Foreskin keratinocyte (primary cell): ENCODE measurements at places on chromosomes 11 and 22. TPM values are rescaled to one million over a fixed set of nuclear protein-coding genes. Genes with fewer than 3 reads are reported as not detected.

KCNJ1 gene
- polyA plus RNA-seq: not detected in 2 replicates

RPS25 gene
- 1,447 and 1,458 TPM in 2 replicates for polyA plus RNA-seq

TRIM48 gene
- polyA plus RNA-seq: not detected in 2 replicates

CCDC89 gene
- polyA plus RNA-seq: 0.18 and 0.22 TPM in 2 replicates

FGF19 gene
- 0.24 TPM in 1 of 2 replicates, not detected in the other for polyA plus RNA-seq

C22orf42 gene
- polyA plus RNA-seq: not detected in 2 replicates

TSPAN32 gene
- polyA plus RNA-seq: not detected in 2 replicates

CEP164 gene
- polyA plus RNA-seq: 10.1 and 10.5 TPM in 2 replicates

RAC2 gene
- polyA plus RNA-seq: 116 and 117 TPM in 2 replicates

TYR gene
- 0.04 TPM in 1 of 2 replicates, not detected in the other for polyA plus RNA-seq

RIC3 gene
- 0.02 and 0.10 TPM in 2 replicates for polyA plus RNA-seq

OR9Q2 gene
- polyA plus RNA-seq: not detected in 2 replicates

ZNF280A gene
- not detected in 2 replicates for polyA plus RNA-seq

PLA2G3 gene
- 0.65 and 0.84 TPM in 2 replicates for polyA plus RNA-seq

FOLH1 gene
- polyA plus RNA-seq: 0.20 and 0.45 TPM in 2 replicates

TRIM29 gene
- 211 and 233 TPM in 2 replicates for polyA plus RNA-seq

OR8K3 gene
- polyA plus RNA-seq: not detected in 2 replicates

C11orf52 gene
- polyA plus RNA-seq: 1.5 and 3.0 TPM in 2 replicates

THYN1 gene
- polyA plus RNA-seq: 54.1 and 56.4 TPM in 2 replicates

CCND1 gene
- 42.6 and 45.3 TPM in 2 replicates for polyA plus RNA-seq

MIOX gene
- polyA plus RNA-seq: 0.04 TPM in 1 of 2 replicates, not detected in the other

CHADL gene
- 0.96 and 1.1 TPM in 2 replicates for polyA plus RNA-seq

ASRGL1 gene
- polyA plus RNA-seq: 0.26 and 0.41 TPM in 2 replicates

NAV2 gene
- 1.2 and 1.6 TPM in 2 replicates for polyA plus RNA-seq

GVQW3 gene
- polyA plus RNA-seq: 0.22 and 0.43 TPM in 2 replicates

ANGPTL5 gene
- not detected in 2 replicates for polyA plus RNA-seq

PLAAT3 gene
- 0.26 and 0.74 TPM in 2 replicates for polyA plus RNA-seq

SGSM1 gene
- polyA plus RNA-seq: not detected in 2 replicates

ABCG4 gene
- 0.27 and 0.34 TPM in 2 replicates for polyA plus RNA-seq

CCDC15 gene
- polyA plus RNA-seq: 1.4 and 2.9 TPM in 2 replicates

SCN2B gene
- polyA plus RNA-seq: 0.06 and 0.17 TPM in 2 replicates

KCNE3 gene
- polyA plus RNA-seq: 0.01 TPM in 1 of 2 replicates, not detected in the other

TSPAN18 gene
- 0.06 TPM in 1 of 2 replicates, not detected in the other for polyA plus RNA-seq

APOA5 gene
- polyA plus RNA-seq: not detected in 2 replicates

RAPSN gene
- 0.10 and 0.32 TPM in 2 replicates for polyA plus RNA-seq

KRTAP5-10 gene
- polyA plus RNA-seq: not detected in 2 replicates

PHF21B gene
- 0.10 and 0.12 TPM in 2 replicates for polyA plus RNA-seq

SLC22A8 gene
- polyA plus RNA-seq: not detected in 2 replicates

CDC42EP2 gene
- polyA plus RNA-seq: 26.2 and 31.5 TPM in 2 replicates
